ENCODE measurements at places on chromosomes 1 and 21.

- DNase-seq, result no peak
These were observed 600.6 kb downstream of the PTPRU start for GRCh38 chr1:29836651-29837646.

- no peak for DNase-seq
These were observed 202.3 kb upstream of the BRINP3 start for GRCh38 chr1:190679983-190680382.

- DNase-seq, result no peak
These were observed 13.7 kb upstream of the MPC2 start for GRCh38 chr1:167950569-167950968.

GRCh38 chr1:107523061-107523460, 382.2 kb downstream of the NTNG1 start:
- DNase-seq, result no peak

DNA sequence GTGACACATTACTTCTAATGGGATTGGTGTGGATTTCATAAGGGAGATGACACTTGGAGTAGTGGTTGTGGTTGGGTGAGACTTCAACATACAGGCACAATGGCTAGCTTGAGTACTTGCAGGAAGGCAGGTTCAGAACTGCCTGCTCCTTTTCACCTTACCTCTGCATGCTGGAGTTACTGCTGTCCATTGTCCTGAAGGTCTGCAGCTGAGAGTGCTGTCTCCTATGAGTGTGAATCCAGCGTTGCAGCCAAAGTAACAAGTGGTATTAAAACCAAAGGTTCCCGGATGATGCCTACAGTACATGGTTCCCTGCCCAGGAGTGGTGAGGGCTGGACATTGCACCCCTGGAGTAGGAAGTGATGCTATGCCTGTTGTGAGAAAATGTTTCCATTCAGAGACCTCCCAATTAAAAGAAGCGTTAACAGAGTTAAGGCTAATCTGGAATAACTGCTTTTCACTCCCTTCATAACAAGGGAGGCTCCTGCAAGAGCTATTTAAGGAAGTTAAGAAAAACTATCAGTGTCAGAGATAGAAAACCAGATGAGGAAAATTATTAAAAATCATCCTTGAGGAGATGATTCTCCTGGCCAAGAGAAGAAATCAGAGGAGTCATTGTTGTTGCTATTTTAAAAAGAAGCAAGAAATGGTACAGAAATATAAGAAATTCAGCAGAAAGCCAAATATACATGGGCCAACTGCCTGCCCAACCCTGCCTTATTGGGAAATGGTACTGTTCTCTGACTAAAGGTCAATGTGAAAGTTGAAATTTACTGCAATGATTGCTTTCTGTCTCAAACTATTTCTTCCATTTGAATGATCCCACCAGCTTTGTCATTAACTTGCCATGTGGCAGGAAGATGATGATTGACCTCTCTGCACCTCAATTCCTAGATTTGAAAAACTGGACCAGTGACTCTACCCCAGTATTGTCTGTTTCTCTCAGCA, 9.8 kb upstream of the F5 start:
- no peak for DNase-seq

- DNase-seq, result no peak
These were observed 96.8 kb upstream of the C21orf91 start for GRCh38 chr21:17915976-17916375.

DNA sequence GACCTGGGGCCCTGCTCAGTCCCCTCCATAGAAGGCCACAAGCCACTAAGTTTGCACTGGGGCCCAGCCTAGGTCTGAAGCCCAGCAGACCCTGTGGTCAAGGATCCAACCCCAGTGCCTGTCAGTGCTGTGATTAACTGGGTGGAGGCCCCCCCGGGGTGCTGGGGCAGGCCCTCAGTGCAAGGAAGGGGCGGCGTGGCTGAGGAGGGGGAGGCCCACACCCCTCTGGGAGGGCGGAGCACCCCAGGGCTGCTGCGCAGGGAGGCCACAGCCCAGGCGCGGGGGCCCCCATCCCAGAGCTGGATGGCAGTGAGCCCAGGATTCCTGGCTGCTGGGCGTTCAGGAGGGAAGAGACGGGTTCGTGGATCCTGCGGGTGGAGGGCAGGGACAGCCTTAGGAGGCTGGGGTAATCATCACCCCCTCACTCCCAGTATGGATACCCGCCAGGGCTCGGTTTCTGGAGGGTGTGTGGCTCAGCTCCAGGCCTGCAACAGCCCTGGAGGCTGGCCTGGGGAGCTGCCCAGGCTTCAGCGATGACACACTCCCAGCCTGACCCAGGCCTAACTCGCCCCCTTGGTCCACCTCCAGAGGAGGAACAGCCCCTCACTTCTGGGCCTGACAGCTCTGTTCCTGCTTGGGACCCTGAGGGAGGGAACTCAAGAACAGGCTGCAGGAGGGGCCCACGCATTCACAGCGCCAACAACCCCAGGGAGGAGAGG, 890 bp downstream of the GJC2 start:
- no peak for DNase-seq

- DNase-seq, result no peak
These were observed 142.6 kb upstream of the PALMD start for GRCh38 chr1:99503276-99503747.

DNA sequence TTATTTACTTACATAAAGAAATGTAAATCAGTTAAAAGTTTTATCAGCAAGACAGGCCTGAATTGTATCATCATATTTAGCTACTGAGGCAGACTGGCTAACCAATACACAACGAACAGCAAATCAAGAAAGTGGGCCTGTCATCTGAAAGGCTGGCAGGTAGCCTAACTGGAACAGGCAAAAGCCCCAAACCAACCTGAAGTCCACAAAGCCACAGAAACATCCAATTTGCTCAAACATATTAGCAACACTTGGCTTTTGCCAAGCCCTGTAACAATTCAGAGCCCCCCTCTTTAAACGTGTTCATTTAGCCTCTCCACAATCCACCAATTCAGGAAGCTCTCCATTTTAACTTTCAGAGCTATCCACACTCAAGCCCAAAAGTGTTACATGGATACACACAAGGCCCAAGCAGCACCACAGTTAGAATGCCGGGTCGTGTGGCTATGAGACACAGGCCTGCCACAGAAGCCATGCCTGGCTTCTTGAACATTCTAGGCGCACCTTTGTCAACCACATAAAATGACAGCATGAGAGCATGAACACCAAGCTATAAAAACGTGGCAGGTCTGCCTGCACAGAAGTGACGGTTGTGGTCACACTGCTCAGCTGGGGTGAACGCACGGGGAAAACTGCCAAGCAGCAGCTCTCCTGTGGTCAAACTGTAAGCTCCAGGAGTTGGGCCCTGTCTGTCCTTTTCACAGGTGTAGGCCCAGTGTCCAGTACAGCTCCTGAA, 49.3 kb downstream of the CD34 start:
- DNase-seq, result peak; percentile 44

GRCh38 chr1:26307363-26307781, 936 bp upstream of the UBXN11 start:
- no peak for DNase-seq

GRCh38 chr1:221712198-221712684, 29.6 kb downstream of the DUSP10 start:
- no peak for DNase-seq

- no peak for DNase-seq
These were observed at the start of gene RHBG for GRCh38 chr1:156368889-156369684. Gene RHBG, plus strand, starts transcription at chr1:156369211. Its CDS starts 39 bp downstream, at chr1:156369250.

- no peak for DNase-seq
These were observed 1.5 kb upstream of the PRSS38 start for GRCh38 chr1:227813962-227814361.

DNA sequence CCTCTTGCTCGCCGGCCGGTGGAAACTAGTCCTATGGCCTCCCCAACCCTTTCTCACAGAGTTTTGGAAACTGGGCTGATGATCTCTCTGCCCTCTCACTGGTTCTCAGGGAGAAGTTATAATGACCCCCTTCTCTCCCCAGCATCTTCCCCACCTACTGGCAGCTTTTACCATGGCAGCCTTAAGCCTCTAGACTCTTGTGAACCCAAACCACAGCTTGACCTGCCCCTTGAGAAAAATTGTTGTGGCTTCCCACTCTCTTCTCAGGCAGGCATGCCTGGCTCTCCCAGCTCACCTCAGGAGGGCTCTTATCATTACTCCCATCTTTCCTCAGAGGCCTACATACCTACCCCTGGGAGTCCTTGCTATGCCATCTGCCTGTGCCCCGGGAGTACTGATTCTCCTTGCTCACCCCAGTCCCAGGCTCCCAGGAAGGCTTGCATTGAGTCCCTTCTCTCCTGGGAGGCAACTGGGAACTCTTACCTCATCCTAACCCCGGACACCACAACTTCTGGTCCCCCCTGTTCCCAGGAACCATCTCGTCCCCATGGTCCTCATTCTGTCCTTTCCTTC, 1.6 kb downstream of the NSUN4 start:
- DNase-seq, result peak; percentile 56

DNA sequence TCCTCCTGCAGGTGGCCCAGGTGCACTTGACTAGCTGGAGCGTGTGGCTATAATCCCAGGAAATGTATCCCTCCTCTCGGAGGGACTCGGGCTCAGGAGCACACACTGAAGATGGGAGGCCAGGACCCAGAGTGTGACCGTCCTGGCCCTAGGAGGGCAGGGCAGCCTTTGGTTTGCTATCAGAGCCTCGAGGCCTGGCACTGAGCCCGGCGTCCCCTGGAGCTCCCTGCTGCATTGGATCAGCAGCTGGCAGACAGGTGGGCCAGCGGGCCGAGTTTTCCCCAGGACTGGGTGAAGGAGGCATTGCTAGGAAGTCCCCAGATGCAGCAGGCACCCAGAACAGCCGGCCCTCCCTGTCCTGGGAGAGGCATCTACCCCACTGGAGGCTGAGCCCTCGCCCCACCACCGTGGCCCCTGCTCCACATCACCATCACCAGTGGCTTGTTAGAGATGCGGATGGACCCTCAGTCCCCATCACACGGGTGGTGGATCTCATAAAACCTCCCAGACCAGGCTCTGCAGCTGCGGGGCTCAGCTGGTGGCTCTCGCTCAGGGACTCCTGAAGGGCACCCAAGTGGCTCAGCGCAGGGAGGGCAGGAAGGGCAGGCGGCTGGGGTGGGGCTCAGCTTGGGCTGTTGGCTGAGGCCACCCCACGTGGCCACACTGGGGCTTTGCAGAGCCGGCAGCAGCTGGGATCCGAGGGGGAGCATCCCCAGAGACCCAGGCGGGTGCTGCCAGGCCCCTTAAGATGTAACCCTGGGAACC, 32.7 kb upstream of the POFUT2 start:
- no peak for DNase-seq

GRCh38 chr21:31772674-31773555, 41.0 kb upstream of the SCAF4 start:
- DNase-seq, result peak; percentile 63

- no peak for DNase-seq
These were observed 86.2 kb upstream of the ZBTB18 start for GRCh38 chr1:243964915-243965314.

- DNase-seq, result no peak
These were observed 277.2 kb upstream of the VAMP3 start for GRCh38 chr1:7493711-7494454.

GRCh38 chr21:46062471-46063211, 35.3 kb upstream of the COL6A2 start:
- DNase-seq, result no peak

DNA sequence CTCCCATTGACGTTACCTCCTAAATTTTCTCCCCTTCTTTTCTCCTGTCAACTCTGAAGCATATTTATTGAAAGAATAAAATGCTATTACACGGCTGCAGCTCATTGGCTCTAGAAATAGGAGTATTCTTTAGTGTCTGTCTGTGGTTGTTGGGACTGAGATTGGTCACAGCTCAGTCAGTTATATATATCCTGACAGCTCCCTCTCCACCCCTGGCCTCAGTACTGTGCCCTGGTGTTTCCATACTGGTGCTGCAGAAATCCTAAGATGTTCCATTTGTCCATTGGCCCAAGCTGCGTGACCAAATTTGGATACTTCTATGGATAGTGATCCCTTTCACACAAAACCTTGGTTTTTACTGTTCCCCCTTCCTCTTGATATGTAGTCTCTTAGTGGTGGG, 67.3 kb downstream of the RALGPS2 start:
- DNase-seq, result no peak

- peak; percentile 20 for DNase-seq
These were observed 45.9 kb downstream of the WDR4 start for GRCh38 chr21:42833439-42833815.

GRCh38 chr1:22666412-22666811, 13.4 kb downstream of the C1QB start:
- no peak for DNase-seq

GRCh38 chr1:65233782-65234181, 75.6 kb upstream of the DNAJC6 start:
- DNase-seq, result no peak

- DNase-seq, result no peak
These were observed 81.0 kb downstream of the MIS18A start for GRCh38 chr21:32197896-32198295.

- no peak for DNase-seq
These were observed 162.5 kb upstream of the JUN start for GRCh38 chr1:58946390-58946789.

DNA sequence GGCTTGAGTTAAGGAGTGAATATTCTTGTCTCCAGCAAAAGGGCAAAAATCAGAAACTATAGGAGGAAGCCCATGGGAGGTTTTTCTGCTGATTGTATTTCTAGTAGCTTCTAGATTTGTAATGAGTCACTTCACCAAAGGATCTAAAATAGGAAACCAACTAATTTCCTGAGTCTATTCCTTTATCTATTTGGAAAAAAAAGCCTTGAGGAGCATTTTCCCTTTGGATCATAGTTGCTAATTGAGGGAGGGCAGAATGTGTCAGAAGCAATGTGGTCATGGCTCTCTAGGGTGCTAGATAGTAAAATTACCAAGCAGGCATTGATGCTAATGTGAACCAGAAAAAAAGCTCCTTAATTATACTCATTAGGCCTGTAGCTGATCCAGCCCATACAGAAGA, at the start of gene OR10R2:
TSS of gene OR10R2 (plus strand) at position 301 of the 400 bp plus-strand sequence. CDS start 106 bp downstream, outside the sequence.
- DNase-seq, result no peak

DNA sequence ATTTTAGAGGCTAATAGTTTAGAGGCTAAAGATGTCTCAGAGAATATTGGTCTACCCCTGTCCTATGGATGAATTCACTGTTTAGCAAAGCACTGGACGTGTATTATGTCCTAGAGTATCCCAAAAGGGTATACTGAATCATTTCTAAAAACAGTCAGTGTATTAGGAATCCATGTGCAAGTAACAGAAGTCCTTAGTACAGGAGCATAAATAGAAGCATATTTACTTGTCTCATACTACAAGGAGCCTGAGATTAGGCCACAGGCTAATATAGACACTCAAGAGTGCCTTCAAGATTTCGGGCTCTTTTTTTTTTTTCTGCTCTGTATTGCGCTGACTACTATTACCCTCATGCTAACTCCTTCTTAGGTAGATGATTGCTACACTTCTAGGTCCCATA, 518.9 kb downstream of the USP25 start:
- no peak for DNase-seq

All from GM12878 (cell line).